ENCODE measurements at places on chromosomes 4 and X. TPM values are rescaled to one million over a fixed set of nuclear protein-coding genes. Genes with fewer than 3 reads are reported as not detected.

NR3C2 gene
- polyA plus RNA-seq, result 28.1 TPM

- no peak overlapping the region for H3K27ac ChIP-seq
- H3K36me3 ChIP-seq, result no peaks in the 10 kb centered on the region
These were observed 71.8 kb downstream of the CHRDL1 start for GRCh38 chrX:110723844-110724243.

DNA sequence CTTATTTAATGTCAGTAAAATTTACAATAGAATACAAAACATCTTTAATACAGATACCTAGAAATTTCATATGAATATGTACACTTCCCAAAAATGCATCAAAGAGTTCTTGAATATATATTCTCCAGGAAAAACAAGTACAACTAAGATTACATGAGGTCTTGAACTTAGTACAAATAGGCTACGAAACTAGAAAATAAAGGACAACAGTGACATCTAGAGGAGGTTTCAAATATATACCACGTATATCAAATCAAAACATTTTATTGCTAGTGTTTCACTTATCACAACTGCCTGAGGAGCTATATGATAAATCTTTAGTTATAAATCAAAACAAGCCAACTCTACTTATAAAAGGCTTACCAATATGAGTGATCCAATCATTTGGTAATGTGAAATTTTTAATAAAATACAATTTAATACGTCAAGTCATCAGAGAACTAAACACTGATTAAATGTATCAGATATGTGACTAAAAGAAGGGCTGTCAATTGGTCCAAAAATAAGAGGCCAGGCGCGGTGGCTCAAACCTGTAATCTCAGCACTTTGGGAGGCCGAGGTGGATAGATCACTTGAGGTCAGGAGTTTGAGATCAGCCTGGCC, 36.6 kb downstream of the ANAPC10 start:
- no peak overlapping the region for H3K27ac ChIP-seq
- no peaks in the 10 kb centered on the region for H3K36me3 ChIP-seq
- peaks cover 3% of the 10 kb centered on the region for H3K4me1 ChIP-seq
- no peaks in the 10 kb centered on the region for H3K27me3 ChIP-seq
- no peak overlapping the region for H3K4me3 ChIP-seq
- no peak for DNase-seq

DNA sequence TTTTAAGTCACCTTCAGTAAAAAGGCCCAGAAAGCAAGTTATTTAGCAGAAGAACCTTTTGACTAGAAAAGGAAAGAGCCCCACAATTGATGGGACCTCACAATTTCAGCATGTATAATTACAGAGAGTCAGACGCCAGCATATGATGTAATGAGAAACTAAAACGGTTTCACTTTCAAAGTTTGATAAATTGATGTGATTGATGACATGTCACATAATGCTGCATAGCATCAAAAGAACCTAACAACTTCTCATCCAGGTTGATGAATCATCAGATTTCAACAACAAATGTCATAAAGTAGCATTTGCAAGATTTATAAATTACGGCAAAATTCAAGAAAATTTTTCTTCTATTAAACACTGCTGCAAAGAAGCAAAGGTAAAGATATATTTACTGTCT, 3.9 kb upstream of the GAR1 start:
- DNase-seq, result no peak
- no peak overlapping the region for H3K27ac ChIP-seq
- no peaks in the 10 kb centered on the region for H3K36me3 ChIP-seq

- no peak for DNase-seq
- no peak overlapping the region for H3K4me3 ChIP-seq
- no peaks in the 10 kb centered on the region for H3K27me3 ChIP-seq
- H3K36me3 ChIP-seq, result no peaks in the 10 kb centered on the region
These were observed 1196.4 kb upstream of the TENM3 start for GRCh38 chr4:181046809-181047208.

DNA sequence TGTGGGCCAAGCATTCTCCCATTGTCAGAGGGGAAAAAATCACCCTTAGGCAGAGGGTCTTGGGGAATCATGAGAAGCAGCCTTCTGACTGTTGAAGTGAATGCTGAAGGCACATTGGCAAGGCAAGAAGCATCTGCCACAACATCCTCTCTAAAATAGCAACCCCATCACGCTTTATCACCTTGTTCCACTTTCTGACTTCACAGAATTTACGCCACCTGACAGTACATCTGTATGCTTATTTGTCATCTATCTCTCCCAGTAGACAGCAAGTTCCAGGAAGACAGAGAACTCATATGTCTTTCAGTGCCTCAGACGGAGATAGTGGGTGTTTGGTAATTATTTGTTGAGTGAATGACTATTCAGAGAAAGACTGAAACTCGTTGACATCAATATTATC, 68.4 kb upstream of the SCML1 start:
- no peak overlapping the region for H3K4me3 ChIP-seq
- no peaks in the 10 kb centered on the region for H3K4me1 ChIP-seq
- no peaks in the 10 kb centered on the region for H3K27me3 ChIP-seq
- H3K36me3 ChIP-seq, result no peaks in the 10 kb centered on the region

- DNase-seq, result no peak
- no peak overlapping the region for H3K4me3 ChIP-seq
- H3K4me1 ChIP-seq, result no peaks in the 10 kb centered on the region
- no peak overlapping the region for H3K27ac ChIP-seq
These were observed 158.1 kb upstream of the TENM3 start for GRCh38 chr4:182085051-182085480.

GRCh38 chr4:146346276-146346675, 131.9 kb downstream of the REELD1 start:
- H3K27me3 ChIP-seq, result no peaks in the 10 kb centered on the region
- DNase-seq, result no peak
- no peak overlapping the region for H3K27ac ChIP-seq
- no peak overlapping the region for H3K4me3 ChIP-seq

Data from testis (tissue), 5 donors.